ENCODE measurements at places on chromosomes 7 and 10.

DNA sequence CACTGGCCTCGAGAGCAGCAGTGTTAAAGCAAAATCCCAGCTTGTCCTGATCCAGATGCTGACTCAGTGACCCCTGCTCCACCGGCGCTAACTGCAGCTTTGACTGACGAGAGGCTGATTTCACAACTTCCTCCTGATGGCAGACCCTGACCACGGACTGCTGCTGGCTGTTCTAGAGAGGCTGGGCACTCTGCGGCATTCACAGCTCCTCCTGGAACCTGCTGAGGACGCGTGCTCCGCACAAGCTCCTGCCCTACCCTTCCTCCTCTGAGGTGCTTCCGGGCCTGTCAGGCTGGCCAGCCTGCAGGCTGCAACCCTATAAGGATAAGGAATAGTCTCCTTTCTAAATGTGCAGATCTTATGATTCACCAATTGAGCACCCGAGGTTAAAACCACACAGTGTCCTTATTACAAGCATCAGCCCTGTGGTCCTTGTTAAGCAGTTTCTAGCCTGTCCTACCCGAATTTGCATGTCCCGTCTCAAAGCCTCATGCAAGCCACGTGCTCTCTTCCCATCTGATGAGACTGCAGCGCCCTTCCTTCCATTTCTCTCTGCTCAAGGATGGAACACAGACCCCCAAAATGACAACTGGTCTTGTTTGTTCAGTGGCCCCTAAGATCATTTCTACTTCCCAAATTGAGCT is 35.5 kb upstream of the NCAPG2 start:
- DNase-seq, result no peak

GRCh38 chr10:1358860-1359625 is 302.9 kb downstream of the WDR37 start:
- no peak for DNase-seq

- no peak for DNase-seq
Measured at GRCh38 chr7:131369354-131369753, 41.7 kb downstream of the MKLN1 start.

DNA sequence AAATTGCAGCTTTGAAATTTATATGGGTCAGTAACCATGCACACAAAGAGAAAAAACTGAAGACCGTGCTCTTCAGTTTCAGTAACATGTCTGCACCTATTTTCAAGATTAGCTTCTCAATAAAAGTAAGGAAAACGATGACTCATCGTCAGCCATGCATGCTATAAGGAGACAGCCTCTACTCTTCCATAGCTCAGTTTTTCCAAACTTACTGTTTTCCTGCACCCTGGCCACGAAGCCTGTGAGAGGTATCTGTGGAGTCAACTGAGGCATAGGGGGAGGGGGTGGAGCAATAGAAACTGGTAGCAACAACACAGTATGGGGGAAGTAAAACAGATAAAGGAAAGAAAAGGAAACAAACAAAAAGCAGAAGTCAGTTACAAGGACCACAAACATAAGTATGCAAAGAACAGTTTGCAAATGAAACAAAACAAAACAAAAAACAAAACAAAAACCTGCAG is 58.0 kb downstream of the PDSS1 start:
- no peak for DNase-seq

DNA sequence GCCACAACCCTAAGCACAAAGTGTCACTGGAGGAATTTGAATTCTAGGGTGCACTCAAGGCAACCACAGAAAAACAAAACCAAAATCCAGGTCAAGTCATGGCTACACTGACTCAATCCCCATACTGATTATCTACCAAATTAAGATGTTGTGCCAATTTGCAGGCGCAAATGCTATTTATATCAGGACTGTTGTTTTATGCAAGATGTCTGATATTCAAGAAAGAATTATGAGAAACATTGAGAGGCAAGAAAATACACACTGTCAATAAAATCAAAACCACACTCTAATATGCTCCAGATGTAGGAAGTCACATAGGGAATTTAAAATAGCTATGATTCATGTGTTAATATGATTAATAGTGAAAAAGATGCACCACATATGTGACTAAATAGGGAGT is 141.3 kb upstream of the MINDY3 start:
- no peak for DNase-seq

DNA sequence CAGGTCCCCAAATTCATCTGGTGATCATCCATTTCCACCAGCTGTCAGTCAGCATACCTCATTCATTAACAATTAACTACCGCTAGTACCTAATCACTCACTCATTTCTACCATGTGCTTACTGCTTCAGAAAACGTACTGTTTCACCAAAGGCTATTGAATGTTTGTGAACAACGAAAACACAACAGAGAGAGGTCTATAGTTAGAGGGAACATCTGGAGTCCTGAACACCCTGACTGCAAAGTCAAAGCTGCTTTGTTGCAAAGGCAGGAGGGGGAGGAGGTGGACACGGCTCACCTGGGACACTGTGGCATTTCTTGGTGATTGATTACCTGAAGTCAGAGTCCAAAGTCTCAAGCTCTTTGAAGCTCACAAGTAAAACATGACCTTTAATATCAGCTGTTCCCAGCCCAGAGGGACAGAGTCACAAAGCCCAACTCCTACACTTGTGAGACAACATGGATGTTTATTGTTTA is 342.3 kb upstream of the ADARB2 start:
- no peak for DNase-seq

DNA sequence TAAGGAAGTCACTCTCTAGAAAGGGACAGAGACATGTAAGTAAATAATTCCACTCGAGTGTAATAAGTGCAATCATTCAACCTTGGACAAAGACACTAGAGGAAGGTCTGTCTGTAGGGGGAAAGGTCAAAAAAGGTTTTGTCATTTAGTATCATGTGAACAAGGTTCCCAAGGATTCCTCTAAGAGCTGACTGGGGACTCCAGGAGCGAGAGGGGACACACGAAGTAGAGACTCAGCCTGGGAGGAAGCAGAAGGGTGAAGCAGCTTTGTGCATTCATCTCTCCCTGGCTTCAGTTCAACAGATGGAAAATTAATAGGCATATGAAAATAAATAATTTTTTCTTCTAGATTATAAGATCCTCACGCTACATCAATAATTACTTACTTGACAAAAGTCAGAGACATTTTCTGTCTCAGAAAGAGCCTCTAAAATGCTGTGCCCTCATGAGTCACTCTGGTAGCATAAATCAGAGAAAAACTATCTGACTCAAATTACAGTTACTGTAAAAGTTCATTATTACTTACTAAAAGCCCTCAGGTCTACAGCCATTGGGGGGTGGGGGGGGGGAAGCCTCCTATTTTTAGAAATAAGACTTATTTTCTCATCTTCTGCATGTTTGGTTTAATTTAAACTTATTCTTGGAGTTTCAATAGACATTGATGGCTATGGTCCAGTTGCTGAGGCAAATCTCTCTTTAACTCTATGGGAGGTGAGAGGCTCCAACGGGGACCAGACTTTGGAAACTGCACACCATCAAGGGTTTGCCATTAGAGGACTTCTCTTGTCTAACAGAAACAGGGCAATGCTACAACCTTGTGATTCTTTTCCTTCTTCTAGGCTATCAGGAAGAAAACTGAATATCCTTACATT is 275.1 kb upstream of the KLF14 start:
- no peak for DNase-seq

GRCh38 chr10:16417341-16417740 is 19.5 kb upstream of the PTER start:
- DNase-seq, result no peak

DNA sequence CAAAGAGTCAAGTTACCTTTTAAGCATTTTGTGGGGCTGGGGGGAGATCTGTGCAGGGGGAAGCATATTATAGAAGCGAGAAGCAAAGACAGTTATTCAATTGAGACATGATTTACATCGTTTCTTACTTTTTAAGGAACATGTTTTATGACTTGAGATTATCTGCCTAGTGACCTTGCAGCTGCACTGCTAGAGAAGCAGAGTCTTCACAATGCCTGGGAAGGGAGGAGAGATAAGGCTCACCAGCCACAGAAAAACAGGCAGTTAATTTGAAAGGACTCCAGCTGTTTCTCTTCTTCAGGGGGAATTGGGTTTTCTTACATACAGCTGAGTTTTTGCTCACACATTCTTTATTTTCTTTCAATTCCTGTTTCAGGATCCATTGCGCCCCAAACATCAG is 31.0 kb downstream of the PHYH start:
- no peak for DNase-seq

GRCh38 chr10:125125951-125126735 is 34.2 kb downstream of the CTBP2 start:
- no peak for DNase-seq

DNA sequence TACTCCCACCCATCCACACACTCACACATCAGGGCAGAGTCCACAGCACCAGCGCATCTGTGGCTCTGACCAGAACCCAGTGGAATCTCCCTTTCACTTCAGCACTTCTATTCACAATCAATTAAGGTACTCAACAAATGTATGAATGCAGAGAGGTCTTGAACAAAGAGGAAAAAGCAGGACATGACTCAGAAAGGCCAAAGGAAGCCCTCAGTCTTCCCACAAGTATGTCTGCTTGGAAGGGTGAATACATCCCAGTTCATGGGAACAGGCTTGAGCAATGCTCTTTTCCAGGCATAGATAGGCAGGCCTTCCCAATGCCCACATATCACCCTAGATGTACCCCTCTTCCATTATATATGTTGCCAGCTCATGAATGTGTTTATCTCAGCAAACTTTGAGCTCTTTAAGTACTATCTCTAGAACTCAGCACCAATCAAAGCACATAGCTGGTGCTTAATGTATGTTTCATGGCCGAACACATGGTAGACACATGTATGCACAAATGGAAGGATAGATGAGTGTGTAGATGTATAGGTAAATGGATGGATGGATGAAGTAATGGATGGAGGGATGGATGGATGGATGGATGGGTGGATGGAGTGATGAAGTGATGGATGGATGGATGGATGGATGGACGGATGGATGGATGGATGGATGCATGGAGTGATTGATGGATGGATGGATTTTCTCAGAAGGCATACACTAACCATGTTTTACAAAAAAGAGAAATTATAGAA is 507.6 kb downstream of the GRID1 start:
- no peak for DNase-seq

DNA sequence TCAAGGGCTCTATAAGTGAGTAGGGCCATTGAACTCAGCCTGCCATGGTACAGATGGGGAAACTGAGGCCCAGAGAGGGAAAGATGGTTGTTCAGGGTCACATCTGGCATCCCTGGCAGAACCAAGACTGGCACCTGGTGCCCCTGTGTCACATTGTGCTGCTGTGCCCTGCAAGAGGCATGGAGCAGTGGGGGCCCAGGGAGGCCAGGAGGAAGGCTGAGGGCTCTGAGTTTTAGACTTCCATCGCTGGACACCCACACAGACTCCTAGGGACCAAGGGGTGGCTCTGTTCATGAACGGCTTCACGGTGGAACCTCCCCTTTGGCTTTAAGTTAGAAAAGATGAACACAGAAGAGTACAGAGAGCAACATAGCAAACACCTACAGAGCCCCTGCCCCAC is 66.7 kb upstream of the AQP1 start:
- no peak for DNase-seq

GRCh38 chr7:114901771-114902170 is 20.1 kb upstream of the MDFIC start:
- DNase-seq, result no peak

DNA sequence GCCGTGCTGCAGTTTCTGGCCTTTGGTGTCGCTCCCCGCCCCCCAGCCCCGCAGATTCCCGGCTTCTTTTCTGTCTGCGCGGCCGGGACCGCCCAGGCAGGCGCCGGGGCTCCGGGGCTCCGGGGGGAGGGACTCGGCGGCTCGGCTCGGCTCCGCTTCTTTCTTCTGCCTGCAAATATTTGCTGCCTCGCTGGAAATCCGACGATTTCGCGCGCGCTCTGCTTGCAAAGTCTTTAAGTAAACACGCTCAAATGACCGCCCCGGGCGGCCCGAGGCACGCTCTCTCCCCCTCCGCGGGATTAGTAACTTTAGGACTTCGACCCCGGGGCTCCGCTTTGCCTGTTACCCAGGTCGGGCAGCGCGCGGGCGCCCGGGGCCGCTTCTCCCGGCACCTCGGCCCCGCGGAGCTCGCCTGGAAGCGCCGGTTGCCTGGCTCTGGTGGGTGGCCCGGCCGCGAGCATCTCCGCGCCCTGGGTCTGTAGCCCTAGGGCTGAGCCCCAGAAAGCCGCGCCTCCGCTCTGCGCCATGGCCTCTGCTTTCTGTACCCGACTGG is 3.9 kb upstream of the GATA3 start:
- no peak for DNase-seq

GRCh38 chr10:79059859-79060379 is 8.8 kb upstream of the ZMIZ1 start:
- no peak for DNase-seq

DNA sequence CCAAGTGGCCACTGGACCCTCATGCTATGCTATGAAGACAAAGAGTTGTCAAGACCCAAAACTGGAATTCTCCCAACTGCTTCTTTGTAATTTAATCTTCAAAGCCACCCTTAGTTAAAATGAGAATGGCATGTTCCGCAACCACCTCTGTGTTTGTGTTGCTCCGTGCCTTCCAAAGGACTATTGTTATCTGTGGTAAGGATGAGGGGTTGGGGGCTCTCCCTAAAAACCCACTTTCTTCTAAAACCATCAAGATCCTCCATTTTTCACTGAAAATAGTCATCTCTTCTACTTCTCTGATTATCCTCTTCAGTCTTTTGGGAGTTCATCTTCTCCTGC is 222.1 kb upstream of the AOAH start:
- DNase-seq, result no peak

- DNase-seq, result no peak
Measured at GRCh38 chr10:89025453-89025852, 34.9 kb downstream of the FAS start.

DNA sequence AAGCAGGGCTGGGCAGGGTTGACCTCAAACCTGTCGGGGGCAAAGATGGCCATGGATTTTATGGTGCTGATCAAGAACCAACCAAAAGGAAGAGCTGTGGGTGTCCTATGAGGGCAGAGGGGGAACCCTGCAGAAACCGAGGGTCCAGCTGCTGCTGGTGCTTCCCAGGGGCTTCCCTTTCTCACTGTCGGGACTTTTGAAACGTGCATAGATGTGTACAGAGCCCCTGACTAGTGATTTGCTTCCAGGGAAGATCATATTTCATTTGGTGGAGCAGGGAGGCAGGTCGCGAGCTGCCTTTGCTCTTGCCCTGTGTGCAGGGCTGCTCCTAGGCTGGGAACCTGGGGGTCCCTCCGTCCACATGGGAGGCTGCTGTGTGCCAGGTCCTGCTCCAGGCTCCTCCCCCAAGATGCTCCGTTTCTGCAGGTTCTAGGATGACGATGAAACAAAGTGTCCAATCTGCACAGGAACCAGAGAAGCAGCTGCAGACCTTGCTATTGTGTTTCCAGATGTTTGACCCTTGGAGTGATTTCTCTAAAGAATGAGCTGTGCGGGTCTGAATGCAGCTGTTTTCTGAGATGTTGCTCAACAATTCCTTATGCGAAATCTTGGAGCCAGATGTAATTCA is 9.4 kb upstream of the INPP5A start:
- DNase-seq, result no peak

GRCh38 chr7:98409843-98410242 is 9.0 kb upstream of the BAIAP2L1 start:
- no peak for DNase-seq

DNA sequence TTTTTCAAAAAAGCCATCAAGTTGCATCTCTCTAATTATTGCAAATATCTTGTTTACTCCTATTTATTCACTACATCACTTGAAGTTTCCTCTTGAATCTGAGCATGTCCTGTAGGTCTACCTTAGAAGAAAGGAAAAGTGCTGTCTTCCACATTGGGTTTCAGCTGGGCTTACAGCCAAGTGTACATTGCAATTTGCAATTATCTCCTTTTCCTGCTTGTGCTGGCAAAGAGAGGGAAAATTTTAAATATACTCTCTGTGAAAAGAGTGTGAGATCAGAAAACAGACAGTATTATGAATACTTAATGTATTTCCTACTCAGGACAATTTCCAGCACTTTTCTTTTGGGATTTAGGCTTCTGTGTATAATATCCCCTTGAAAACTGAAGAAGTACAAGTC is 839.7 kb downstream of the CNTNAP2 start:
- DNase-seq, result no peak
